ENCODE measurements at places on chromosomes 7 and 10.

DNA sequence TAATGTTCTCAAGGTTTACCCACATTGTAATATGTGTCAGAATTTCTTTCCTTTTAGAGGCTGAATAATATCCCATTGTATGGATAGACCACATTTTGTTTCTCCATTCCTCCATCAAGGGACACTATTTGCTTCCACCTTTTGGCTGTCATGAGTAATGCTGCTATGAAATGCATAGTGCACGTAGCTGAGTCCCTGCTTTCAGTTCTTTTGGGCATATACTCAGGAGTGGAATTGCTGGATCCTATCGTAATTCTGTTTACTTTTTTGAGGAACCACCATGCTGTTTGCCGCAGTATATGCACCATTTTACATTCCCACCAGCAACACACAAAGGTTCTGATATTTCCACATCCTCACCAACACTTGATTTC lies 60.0 kb downstream of the PRF1 start:
- no peak for DNase-seq

DNA sequence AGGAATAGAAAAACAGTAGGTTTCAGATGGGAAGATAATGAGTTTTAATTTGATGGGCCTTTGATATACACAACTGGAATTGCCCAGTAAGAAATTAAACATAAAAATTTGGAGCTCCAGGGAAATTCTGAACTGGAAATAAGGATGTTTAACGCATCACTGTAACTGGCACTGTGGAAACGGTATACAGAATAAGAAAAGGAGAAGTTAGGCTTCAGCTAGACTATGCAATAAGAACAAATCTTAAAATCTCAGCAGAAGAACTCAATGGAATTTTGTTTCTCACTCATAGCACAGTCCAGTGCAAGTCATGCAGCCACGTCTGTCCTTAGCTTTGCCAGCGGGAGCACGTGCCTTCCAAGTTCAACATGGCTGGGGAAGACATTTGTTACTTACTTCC lies 52.9 kb upstream of the FGL2 start:
- DNase-seq, result no peak

DNA sequence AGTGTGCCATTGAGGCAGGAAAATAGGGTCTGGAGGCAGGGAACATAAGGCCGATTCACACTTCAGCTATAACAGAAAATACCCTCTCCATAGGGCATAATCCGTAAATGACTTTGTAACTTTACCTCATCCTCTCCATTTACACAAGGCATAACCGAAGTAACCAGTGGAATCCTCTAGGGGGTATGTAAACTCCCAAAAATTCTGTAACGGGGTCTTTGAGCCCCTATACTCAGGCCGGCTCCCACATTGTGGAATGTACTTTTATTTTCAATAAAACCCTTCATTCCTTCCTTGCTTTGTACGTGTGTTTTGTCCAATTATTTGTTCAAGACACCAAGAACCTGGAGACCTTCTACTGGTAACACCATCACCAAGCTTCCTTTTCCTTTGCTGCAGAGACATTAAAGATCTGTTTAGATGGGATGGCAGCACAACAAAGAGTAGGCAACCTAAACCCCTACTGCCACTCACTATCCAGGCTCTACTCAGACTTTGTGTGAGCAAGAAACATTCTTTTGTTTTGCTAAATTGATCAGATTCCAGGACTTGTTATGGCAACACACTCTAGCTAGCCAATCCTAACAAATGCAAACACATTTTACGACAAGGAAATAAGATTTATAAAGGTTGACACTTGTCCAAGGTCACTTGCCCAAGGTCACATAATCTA lies 99.3 kb downstream of the DGKI start:
- no peak for DNase-seq

- DNase-seq, result peak; percentile 51
Observed at GRCh38 chr10:19811540-19811939, 4.7 kb upstream of the PLXDC2 start.

GRCh38 chr7:134694299-134694698 lies 47.6 kb downstream of the BPGM start:
- DNase-seq, result no peak

DNA sequence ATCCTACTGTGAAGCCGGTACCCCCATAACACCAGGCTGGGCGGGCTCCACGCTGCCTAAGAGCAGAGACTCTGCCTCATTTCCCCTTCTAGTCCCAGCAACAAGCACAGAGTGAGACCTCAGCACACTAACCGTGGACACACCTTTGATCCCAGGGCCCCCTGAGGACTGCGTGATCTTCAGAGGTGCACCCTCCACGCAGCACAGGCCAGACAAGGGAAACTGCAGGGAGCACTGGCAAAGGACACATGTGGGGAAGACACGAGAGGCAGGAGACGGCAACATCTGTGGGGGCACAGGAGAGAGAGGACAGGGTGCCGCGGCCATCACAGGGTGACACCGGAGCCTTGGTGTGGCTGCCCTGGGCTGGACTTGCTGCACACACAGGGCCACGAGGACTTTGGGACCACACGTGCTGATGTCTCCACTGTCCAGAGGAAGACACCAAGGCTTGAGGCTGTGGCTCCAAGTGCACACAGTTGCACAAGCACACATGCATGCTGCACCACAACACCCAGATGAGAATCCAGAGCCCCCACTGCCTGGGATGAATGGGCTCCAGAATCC lies 128.8 kb downstream of the PTPRN2 start:
- no peak for DNase-seq

GRCh38 chr10:33556620-33557019 lies 222.2 kb upstream of the NRP1 start:
- no peak for DNase-seq

DNA sequence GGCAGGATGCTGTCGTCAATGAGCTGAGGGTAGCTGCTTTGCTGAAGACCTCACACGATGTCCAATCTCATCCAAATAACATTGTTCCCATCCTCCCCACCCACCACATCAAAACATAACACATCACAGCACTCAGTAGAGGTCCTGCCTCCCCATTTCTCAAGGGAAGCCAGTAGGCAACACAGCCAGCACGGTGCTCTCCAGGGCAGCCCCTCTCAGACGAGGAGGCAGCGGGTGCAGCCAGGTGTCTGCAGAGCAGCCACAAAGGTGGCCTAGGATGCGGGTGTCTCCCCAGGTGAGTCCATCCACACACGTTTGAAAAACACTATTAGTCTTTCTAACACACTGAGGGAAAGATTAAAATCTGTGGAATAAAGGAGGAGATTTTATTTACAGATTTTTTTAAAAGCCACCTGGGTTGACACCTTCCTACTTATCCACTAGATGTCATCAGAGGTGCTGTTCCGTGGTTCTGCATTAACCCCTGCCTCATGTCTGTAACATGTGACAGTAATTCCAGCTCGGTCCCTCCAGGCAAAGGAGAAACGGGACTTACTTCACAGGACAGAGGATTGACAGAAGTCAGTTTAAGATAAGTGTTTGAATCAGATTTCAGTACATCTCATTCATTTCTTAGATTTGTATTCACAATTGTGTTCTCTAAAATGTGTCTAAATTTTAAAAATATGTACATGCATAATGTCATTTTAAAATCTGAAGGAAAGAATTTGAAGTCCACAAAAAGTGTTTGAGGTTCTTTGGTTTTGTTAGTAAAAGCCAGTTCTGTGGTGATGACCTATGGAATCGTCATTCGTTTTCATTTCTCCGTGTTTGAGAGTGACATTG lies 68.0 kb downstream of the LANCL2 start:
- peak; percentile 67 for DNase-seq

- DNase-seq, result no peak
Observed at GRCh38 chr7:134649226-134649775, 2.6 kb downstream of the BPGM start.

DNA sequence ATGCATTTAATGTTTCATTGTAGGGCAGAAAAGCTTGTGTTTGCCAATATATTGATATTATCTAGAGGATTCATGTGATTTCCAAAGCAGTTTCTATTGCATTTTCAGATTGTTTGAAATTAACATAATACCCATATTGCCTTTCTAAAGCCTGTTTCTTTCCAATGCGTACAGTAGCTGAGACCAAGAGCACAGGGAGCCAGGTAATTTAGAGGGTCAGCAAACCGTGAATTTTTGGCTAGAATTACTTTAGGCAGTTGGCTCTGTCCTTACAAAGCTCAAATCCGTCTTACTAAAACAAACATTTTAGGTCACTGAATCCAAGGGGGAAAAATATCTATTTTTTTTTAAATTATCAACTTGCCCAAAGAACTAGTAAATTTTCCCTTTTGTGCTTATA lies 604.9 kb upstream of the ADARB2 start:
- no peak for DNase-seq

DNA sequence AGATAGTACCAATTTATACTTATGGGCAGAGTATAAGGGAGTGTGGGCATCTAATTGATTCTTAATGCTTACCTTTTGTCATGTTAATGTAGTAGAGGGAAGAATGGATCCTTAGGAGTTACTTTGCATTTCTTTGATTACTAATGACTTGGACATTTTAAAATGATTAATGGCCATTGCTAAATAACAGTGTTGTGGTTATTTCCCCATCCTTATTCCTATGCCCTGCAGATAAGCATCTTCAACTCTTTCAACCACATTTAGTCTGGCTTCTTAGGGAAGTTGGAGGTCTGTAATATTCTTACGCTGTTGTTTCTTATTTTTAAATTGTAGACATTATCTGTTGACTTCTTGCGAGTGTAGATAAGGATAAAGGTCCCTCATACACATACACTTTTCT lies 37.2 kb downstream of the KAT6B start:
- DNase-seq, result no peak

GRCh38 chr7:131254211-131254610 lies 73.5 kb upstream of the MKLN1 start:
- no peak for DNase-seq

GRCh38 chr10:21217107-21217506 lies 308.4 kb downstream of the SKIDA1 start:
- no peak for DNase-seq

GRCh38 chr7:103637094-103637493 lies 191.1 kb upstream of the SLC26A5 start:
- DNase-seq, result peak; percentile 85

GRCh38 chr10:74871595-74872382 lies 45.4 kb downstream of the KAT6B start:
- peak; percentile 35 for DNase-seq

DNA sequence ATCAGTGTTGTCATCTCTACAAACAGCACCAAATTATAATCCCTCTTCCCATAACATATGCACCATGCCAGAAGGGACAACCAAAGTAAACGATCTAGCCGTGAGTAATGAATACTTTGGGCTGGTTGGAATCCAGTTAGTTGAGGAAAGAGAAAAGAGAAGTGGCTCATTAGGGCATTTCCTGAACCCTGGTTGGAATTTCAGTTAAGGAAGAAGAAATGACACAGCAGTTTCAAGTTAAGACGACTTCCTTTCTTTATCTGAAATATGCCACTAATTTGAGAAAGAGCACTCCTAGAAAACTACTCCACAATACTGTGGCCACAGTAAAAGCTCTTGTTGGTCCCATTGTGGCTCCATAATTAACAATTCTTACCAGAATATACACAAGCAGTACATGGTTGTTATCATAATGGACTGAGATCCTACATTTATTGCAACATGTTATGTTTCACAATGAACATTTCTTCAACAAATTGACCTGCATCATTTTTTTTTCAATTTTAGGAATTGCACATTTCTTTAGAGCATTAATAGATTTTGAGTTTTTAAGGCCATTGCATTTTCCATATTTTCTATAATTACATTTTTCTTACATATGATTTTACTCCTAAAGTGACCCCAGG lies at the start of gene TFEC:
Gene TFEC (minus strand): TSS at position 113 of the 626 bp plus-strand sequence. CDS start 46,322 bp downstream, outside the sequence.
- DNase-seq, result peak; percentile 51

DNA sequence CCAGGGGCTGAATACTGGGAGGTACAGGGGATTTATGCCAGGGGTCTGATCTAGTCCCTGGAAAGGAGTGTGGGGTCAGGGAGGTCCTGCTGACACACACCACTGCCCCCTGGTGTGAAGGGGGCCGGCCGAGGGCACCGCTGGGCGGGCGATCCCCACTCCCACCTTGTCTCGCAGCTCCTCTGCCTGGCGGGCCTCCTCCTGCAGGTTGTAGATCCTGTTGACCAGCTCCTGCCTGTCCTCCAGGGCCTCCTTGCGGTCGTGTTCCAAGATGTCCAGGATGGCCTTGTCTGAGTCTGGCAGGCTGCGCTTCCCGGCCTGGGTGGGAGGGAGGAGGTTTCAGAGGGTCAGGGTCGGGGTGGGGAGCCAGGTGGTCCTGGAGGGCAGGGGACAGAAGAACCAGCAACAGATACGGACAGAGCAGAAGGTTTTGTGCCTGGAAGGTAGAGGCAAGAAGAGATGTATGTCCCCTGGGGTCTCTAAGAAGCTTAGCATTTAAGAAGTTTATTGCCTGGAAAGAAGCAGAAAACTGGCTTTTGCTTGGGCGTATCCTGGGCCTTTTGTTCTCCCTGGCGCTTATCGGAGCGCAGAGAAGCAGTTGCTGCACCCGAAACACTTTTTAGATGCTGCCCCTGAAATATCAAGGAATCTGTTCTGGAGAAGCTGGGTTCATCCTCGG lies 94.5 kb upstream of the GNA12 start:
- no peak for DNase-seq

- no peak for DNase-seq
Observed at GRCh38 chr10:114034923-114035645, 8.6 kb upstream of the ADRB1 start.

- DNase-seq, result no peak
Observed at GRCh38 chr10:113168584-113168983, 218.5 kb downstream of the TCF7L2 start.

DNA sequence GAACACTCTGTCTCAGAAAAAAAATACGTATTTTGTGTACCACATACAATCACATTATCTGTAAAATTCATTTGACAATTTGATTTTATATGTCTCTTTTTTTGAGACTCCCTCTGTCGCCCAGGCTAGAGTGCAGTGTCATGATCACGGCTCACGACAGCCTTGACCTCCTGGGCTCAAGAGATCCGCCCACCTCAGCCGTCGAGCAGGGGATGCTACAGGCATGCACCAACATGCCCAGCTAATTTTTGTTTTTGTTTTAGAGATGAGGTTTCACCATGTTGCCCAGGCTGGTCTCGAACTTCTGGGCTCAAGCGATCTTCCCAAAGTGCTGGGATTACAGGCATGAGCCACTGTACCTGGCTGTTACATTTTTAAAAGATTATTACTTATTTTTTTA lies 11.6 kb upstream of the BAZ1B start:
- DNase-seq, result no peak

DNA sequence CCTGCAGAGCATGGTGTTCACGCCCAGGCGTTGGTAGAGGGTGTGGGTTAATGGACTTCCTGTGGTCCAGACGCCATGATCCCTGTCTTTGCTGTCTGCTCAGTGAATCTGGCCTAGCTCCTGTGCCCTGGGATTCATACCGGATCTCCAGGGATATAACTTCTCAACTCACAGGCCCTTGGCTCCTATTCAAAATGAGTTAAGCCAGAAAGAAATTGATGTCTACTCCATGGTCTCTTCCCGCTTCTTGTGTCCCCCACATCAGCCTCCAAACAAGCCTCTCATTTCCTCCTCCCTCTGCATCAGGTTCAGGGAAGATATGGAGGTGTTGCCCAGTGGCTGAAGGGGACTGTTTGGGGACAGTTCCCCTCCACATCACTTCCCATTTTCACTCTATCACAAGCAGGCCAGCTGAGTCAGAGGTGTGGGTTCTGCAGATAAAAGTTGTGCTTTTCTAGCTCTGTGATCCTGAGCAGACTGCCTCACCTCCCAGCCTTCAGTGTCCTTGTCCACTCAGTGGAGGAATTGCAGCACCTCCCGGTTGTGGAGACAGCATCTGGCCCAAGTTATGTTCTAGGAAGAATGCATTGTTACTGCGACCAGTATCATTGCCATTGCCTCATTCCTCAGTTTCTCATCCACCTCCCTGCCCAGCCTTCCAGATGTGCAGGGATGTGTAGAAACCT lies 22.5 kb downstream of the AKR1E2 start:
- no peak for DNase-seq

GRCh38 chr10:14017467-14017866 lies 313.3 kb downstream of the FRMD4A start:
- no peak for DNase-seq

- DNase-seq, result no peak
Observed at GRCh38 chr10:127942811-127943210, 35.9 kb downstream of the PTPRE start.

Data from kidney tubule cell (primary cell).